ENCODE measurements at places on chromosomes 7 and 10.

GRCh38 chr10:34764472-34764946, 50.6 kb downstream of the PARD3 start:
- DNase-seq, result no peak

DNA sequence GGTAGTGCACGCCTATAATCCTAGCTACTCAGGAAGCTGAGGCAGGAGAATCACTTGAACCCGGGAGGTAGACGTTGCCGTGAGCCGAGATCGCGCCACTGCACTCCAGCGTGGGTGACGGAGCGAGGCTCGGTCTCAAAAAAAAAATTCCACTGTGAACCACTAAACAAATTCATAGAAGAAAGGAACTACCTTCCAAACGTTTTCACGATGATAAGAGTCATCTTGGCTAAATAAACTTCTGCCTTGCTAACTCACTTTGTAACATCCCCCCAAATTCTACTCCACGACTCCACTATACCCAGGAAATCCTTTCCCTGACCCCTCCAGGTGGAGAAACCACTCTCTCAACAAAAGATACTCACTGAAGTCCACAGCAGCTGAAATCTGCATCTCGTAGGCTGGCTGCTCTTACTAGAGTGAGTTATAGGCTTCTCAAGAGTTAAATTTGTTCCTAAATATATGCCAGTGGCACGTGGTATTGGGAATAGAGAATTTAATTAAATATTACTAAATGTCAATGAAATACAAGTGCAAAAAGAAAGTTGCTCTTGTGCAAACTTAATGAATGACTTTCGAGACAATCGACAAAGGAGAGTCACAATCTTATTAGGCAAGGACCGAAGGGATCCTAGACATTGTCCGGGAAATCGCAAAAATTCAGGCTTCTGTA, 1.6 kb upstream of the GTF2I start:
- no peak for DNase-seq

DNA sequence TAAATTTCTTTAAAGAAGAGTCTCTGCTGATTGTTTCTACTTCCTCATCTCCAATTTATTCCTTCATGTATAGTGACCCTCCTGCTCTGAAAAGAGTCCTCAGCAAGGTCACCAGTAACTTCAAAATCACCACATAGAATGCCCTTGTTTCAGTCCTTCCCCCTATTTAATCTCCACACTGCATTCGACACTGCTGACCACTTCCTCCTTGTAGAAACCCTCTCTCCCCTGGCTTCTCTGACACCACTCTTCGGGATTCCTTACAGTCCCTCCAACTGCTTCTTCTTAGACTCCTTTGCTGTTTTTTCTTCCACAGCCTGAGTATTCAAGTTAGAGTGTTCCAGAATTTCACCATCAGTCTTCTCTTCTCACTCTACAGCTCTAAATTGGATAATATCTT, 89.5 kb downstream of the VPS41 start:
- DNase-seq, result no peak

DNA sequence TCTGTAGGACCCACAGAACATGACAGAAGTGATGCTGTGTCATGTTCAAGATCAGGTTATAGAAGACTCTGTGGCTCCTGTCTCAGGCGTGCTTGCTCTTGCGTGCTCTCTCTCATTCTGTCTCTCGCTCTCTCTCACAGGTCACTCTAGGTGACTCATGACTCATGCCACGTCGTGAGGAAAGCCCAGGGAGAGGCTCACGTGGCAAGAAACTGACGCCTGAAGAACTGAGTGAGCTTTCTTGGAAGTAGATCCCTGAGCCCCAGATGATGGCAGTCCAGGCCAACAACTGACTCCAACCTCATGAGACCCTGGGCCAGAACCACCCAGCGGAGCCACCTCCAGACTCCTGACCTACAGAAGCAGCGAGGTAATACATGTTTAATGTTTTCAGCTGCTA, 103.3 kb downstream of the DNMBP start:
- DNase-seq, result no peak

DNA sequence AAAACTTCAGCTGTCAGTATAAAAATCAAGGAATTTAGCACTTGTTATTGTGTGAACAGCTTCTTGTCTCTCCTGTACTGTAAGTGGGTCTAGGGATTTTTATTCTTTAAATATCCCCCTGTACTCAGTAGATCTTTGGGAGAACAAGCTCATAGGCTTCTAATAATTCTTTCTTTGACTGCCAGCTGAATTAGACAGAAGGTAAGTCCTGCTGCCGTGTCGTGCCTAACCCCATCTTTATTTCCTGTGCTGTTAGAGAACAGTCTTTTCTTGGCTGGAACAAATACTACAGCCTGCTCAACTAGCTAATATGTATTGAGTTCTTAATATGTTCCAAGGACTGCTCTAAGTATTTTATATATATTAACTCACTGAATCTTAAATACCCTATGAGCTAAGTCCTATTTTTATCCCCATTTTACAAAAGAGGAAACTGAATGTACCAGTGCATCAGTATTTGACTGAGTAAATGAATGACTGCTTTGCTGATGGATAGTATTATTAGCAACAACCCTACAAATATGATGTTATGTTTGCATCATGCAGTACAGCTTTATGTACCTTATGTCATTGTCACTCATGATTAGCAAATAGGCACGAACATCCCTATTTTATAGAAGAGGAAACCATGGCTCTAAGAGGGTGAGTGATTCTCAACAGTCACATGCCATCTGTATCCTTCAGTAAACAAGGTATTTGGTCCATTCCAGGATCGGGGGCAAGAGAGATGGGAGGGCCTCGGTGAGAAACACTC, 5.5 kb upstream of the DUSP5 start:
- no peak for DNase-seq

DNA sequence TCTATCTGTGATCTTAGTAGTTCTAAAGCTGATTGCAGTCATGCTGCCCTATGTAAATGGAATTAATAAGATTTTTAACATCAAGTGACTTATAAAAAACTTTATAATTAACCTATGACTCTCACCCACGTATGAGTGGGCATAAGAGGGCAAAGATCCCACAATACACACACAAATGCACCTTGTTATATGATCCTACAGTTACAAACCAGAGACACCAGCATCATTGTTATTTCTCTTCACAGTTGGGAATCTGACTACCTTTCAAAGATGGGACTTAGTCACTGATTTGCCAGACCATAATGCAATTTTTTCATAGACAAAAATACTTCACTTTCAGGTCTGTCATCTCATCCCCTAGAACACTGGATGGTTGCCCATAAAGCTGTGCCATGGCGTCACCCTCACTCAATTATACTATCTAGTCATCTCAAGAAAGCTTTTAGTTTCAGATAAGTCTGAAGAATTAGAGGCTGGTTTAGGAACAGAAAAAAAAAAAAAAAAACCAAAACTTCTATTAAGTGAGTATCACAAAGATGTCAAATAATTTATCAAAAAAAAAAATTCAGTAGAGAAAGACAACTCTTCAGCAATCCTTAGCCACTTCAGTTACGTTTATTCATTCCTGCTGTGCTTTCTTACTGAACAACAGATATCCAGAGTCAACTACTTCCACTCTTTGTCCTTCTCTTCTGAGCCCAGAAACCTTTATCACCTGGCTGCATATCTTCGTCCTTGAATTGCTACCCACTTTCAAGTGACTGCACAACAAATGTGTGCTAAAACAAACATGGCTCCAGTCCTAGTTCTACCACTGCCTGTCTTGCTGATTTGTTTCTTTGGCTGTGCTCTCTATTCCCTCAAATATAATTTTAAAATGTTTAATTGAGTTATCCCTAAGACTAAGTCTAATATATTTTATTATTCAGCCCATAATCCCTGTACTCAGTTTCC, 175.0 kb upstream of the CHRM2 start:
- DNase-seq, result no peak

- no peak for DNase-seq
Measured at GRCh38 chr7:87567052-87567451, 33.6 kb downstream of the ABCB1 start.

DNA sequence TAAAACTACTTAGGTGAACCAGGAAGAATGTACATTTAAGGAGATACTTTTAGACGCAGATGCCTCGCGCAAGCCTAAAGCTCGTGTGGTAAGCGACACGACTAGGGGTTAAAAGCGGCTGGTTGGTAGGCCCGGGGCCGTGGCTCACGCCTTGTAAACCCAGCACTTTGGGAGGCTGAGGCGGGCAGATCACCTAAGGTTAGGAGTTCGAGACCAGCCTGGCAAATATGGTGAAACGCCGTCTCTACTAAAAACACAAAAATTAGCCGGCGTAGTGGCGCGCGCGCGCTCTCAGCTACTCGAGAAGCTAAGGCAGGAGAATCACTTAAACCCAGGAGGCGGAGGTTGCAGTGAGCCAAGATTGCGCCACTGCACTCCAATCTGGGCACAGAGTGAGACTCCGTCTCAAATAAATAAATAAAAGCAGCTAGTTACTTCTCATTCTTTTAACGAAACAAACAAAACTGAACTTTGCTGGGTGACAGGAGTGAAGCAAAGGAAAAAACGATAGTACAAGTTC, 879 bp downstream of the NUDT5 start:
- DNase-seq, result peak; percentile 12

DNA sequence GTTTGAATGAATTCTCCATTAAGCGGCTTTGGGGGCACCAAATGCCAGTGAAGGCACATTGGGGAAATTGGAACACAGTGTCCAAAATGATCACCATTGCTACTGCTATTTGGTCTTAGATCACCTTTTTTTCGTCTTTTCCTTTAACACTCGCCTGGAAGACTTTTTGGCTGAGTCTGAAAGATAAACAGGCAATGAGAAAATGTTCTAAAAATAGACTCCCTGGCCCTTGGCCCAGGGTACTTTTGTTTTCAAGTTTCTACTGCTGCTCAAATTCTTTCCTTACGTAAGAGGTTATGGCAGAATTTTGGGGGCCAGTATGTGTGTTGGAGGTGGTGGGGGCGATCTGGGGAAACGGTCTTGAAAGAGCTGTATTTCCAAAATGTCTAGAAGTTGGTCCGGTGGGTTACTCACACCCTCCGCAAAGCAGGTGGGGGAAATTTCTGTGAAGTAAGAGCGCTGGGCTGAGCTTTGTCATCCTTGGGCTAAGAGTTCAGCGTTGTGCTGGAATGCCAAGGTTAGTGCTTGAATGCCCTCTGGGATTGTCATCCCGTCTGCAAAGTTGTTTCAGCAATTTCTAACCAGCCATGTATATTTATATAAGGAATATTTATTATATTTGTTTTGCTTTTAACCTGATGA, 1.3 kb upstream of the ITPRIP start:
- no peak for DNase-seq

DNA sequence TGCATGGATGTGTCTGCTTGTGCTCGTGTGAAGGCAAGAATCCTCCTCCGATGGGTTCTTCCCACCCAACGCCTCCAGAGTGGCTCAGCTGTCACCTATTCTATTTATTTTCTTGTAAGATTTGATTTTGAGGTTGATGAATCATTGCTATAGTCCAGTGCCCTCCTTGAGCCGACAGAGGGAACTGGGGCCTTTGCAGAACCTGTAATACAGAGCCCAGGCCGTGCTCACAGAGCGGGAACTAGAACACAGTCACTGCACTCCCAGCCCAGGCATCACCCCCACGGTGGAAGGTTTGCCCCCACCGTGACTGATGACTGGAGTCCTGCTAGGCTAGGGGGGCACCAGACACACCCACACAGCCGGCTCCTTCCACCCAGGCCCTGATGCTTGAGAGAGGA, 2.0 kb downstream of the RARRES2 start:
- no peak for DNase-seq

DNA sequence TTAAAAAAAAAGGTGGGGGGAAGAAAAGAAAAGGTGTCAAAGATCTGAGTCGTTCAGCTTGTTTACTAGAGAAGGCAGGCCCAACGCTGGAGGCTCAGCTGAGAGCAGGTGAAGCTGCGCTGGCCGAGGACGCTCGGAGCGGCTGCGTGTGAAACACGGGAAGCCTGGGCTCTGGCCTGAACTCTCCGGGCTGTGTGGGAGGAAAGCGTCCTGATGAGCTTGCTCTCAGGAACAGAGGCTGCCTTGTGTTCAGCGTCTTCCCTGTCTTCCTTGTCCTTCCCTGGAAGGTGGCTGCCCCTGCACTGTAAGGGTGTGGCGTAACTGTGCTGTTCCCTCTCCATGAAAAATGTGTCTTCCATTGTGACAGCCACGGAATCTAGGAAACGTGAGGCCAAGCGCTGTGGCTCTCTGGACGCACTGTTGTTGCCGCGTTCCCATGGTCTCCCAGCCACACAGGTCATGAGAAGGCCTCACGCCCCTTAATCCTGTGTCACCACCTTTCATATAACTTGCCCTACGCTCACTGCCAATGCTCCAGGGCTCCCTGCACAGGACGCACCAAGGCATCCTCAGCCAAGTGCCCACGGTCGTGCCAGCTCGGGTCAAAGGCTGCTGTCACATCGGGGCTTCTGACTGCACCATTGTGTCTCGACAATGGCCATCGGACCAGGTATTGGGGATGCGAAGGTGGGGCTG, 15.8 kb downstream of the IL15RA start:
- DNase-seq, result no peak

DNA sequence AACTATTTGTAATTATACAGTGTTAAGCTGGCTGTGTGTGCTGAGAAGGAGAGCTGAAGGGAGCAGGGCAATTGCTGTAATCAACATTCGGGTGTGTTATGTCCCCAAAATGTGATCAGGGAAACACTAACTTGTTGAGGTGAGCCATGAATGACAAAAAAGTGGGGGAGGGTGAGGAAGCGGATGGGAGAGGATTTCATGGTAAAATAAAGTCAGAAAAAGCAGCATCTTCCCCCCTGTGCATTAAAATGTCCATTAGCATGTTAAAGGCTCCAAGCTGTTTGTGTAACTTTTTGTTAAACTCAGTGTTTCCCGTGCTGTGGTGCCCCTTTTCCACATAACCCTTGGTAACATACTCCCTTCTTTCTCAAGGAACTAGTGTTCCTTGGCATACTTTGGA, 84.9 kb downstream of the ARID5B start:
- DNase-seq, result no peak

- DNase-seq, result no peak
Measured at GRCh38 chr10:59234816-59235429, 58.5 kb downstream of the PHYHIPL start.

DNA sequence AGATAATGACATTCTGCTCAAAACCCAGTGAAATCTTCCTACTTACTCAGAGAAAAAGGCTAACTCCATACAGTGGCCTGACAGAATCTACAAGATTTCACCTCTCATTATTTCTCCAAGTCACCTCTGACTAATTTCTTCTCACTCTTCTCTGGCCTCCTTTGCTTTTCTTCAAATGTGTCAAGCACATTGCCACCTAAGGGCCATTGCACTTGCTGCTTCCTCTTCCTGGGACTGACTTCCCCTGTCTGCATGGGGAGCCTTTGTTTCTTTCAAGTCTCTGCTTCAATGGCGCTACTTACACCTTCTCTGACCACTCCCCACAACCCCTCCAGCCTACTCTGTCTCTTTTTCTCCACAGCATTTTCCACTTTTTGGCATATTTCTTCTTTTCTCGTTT, 36.0 kb downstream of the PRTFDC1 start:
- no peak for DNase-seq

GRCh38 chr7:151839451-151839921, 37.4 kb downstream of the PRKAG2 start:
- no peak for DNase-seq

- DNase-seq, result no peak
Measured at GRCh38 chr10:27564398-27564797, 60.3 kb downstream of the RAB18 start.

All from stimulated activated CD4-positive, alpha-beta T cell treated with anti-CD3 and anti-CD28 coated beads, Interleukin-1b, Interleukin-23, amount 100 ng/mL, for 24 hours (primary cell).